Esophagus squamous epithelium (tissue), 5 donors: ENCODE measurements at places on chromosomes 5 and 9.

DNA sequence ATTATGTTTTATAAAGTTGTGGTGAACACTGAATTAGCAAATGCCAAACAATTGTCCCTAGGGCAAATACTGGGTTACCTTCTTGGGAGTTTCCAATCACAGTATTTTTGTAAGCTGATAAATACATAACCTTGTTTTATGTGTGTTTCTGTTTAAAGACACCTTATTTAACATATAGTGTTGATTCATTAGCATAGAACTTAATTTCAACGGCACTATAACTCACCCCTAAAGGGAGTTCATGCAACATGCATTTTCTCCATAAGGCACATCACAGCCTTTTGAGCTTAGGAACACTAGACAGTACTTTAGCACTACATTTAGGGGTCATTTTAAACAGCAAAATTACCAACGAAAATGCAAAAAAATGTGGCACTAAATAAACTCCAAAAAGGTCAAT is 74.2 kb upstream of the TYRP1 start:
- no peak for DNase-seq

DNA sequence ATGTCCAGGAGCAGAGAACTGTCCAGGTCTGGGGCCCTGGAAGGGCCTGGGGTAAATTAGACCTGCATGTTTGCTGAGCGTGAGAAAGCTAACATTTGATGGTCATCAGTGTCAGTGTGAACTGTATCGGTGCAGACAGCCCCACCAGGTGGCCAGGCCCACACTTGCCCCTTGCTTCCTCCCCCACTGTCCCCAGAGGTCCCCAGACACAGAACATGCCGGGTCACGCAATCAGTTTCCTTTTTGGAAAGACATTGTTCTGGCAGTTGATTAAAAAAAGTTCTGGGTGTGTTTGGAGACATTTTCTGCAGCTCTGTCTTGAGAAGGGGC is 1.5 kb downstream of the NKD2 start:
- no peak for DNase-seq

DNA sequence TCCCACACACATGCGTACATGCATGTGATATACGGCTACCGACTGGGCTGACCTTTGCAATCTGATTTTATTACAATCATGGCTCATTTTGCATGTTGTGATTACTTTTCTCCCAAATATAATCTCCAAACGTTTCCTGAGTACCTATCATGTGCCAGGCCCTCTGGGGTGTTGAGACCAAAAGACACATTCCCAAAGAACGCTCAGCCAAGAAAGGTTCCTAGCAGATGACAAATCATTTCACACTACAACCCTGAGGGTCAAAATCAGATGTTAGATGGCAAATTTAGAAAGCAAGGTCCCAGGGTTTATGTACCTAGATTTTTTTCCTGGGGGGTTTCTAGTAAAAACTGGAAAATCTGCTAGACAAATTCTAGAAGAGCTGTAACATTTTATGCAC is 32.4 kb upstream of the SLC25A51 start:
- no peak for DNase-seq

GRCh38 chr9:89109666-89110065 is 69.0 kb downstream of the SHC3 start:
- no peak for DNase-seq

- no peak for DNase-seq
These were observed 85.7 kb downstream of the LMX1B start for GRCh38 chr9:126699401-126699881.

DNA sequence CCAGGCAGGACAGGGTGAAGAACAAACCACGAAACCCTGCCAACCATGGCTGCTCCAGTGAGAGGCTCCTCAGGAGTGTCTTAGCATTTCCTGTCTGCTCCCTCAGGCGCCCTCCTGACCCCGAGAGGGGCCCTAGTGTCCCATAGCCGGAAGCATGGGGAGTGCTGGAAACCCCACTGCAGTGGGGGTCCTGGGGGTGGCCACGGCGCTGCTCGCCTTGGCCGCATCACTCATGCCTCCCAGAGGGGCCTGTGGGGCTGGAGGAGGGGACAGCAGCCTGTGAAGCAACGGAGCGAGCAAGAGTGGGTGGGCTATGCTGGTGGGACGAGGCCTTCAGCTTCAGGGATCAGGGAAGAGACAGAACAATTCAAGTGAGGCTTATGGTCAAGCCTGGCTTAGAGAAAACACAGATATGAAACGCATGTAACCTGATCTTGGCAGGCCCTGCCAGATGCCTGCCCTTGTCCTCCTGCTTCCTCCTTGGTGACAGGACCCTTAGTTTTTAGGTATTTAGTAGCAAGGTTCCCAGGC is 219.1 kb downstream of the FANCC start:
- DNase-seq, result no peak

DNA sequence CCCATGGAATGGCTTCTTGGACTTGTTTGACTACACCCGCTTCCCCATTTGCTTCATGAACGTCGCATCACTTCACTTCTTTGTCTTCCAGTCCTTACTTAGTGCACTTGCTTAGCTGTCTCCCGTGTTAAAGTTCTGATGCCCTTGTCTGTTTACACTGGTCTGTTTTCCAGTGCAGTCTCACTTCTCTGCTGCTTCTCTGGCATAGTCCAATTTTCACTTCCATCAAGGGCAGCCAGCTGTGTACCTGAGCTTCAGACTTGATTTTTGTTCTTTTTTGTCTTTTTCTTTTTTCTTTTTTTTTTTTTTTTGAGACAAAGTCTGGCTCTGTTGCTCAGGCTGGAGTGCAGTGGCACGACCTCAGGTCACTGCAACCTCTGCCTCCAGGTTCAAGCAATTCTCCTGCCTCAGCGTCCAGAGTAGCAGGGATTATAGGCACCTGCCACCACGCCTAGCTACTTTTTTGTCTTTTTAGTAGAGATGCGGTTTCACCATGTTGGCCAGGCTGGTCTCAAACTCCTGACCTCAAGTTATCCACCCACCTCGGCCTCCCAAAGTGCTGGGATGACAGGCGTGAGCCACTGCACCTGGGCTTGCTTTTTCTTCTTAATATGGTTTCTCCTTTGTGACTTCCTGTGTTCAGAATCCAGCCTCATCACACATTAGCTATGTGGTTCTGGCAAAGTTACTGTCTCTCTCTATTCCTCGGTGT is 75.4 kb downstream of the LRRC70 start:
- DNase-seq, result no peak

DNA sequence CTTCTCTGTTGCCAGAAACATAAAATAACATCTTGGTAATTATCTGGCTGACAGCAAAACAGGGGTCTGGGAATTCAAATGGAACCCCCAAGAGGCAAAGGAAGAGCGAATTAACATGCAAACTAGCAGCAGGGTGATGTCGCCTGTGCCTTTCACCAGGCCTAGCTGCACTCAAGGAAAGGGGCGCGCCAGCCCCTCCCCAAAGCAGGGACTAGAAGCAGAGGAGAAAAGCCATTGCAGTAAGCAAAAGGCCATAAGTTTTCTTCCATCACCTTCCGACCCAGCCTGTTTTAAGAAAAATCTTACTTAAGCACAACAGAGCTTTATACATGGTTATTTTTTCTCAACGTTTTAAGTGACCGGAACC is 539 bp downstream of the POC5 start:
- DNase-seq, result no peak

- no peak for DNase-seq
These were observed 20.4 kb upstream of the ZNF354B start for GRCh38 chr5:178839319-178839704.

DNA sequence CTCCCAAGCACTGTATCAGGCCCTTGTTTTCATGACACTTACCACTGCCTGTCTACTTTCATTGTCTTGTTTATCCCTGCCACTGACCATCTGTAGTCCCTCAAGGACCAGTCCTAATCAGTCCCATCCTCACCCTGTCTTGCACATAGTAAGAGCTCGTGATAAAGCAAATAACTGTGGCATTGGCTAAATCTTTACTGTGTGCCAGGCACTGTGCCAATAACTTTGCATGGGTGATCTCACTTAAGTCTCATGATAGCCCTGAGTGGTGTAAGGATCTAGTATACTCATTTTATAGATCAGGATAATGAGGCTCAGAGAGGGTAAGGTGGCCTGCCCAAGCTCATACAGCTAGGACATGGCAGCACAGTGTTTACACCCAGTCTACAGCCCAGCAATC is 5.6 kb downstream of the CDX1 start:
- DNase-seq, result no peak

DNA sequence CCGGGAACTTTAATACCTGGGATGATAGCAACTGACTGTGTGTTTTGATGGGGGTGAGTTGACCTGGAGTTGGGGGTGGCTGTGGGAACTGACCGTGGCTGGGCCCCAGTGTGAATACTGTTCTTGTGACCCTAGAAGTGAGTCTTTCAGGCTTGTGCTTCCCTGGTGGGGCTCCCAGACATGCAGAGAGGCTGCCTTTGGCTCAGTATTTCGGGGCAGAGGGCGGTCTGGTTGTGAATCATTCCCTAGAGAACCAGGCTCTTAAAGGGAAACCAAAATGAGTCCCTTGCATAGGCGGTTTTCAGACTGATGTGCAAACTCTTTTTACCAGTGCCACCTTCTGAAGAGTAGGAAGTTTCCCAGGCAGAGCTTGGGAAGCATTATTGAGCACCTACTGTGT is 132.1 kb downstream of the MACROH2A1 start:
- no peak for DNase-seq

- no peak for DNase-seq
These were observed 82.8 kb downstream of the GTF3C4 start for GRCh38 chr9:132752877-132753592.

DNA sequence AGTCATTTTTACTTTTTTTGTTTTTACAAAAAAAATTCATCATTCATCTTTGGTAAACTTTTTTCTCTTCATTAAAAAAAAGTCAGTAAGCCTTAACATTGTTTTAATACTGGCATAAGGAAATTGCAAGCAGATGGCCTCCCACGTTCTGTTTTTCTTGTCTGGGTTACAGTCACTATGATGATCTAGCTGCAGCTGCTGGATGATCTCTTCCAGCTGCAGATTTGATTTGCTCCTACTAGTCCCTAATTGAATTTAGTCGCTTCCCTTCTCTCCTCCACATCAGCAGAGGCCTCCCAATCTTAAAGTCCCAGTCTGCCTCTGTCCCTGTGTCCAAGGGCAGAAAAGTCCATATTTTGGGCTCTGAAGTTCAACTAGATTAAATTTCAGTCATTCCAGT is 106.8 kb upstream of the PTGER4 start:
- no peak for DNase-seq

DNA sequence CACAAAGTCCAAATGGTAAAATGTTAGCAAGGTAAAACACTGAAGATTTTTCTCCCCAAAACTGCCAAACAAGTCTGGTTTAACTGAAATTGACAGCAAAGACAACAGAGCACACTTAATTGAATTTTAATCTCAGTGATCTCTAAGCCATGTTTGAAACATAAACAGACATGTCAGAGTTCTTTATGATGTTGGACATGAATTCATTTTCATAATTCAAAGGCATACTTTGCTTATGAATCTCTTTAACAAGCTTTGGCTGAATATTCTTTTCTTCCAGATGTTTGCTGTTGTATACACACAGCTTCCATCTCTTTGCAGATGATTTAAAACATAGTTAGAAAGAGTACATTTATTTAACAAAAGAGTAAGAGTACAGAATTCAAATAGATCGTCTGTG is 509.1 kb downstream of the RAB3C start:
- no peak for DNase-seq

DNA sequence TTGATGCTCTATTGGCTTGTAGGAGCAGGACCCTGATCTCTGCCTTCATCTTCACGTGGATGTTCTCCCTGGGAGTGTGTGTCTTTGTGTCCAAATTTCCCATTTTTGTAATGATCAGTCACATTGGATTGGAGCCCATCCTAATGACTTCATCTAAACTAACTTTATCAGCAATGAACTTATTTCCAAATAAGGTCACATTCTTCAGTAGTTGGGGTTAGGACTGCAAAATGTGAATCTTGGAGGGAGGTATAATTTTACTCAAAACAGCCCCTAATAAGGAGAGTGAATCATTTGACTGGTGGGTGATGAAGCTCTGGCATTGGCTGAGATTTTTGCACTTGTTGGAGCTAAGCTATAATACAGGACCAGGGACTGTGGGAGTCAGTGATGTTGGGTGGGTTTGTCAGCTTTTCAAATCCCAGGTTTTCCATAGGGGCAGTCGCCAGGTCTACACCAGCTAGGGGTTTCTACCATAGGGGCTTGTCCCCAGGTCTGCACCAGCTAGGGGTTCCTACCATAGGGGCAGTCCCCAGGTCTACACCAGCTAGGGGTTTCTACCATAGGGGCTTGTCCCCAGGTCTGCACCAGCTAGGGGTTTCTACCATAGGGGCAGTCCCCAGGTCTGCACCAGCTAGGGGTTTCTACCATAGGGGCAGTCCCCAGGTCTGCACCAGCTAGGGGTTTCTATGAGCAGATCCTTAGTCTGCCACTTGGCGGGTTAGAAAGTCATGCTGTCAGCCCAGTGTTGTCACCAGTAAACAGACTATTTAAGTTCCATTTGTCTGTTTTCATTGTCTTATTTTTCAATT is 382.6 kb upstream of the DAP start:
- no peak for DNase-seq

DNA sequence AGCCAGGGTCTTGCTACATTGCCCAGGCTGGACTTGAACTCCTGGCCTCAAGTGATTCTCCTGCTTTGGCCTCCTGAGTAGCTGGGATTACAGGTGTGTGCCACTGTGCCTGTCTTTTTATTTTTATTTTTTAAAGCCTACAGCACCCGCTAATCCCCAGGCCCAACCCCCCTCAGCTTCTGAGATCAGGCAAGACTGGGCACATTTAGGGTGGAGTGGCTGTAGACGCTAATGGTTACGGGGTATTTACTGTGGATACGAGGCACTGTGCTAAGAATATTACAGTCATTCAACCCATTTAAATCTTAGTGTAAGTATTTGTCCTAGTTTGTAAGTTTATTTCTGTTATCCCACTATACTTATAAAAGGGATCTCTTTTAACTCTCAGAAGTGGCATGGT is 175.2 kb downstream of the FANCC start:
- DNase-seq, result no peak

- DNase-seq, result peak; percentile 33
These were observed at the start of gene STING1 for GRCh38 chr5:139482050-139482889. Gene STING1, minus strand, starts transcription at chr5:139482758. Its CDS starts 1,054 bp downstream, at chr5:139481704.

DNA sequence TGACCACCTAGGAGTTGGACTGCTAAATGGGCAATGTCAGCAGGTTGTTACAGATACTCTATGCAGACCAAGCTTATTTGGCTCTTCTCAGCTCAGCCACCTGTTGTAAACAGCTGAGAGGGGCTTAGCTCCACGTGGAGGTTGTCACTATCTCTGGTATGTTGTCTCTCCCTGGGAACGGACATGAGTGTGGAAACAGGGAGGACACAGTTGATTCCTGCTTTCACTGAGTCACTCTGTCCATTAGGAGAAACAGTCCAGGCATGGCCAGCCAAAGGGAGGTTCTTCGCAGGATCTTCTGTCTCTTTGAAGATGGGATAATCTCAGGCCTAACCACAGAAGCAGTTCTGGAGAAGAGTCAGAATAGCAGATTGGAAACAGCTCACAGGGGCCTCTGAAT is 121.2 kb downstream of the PALM2AKAP2 start:
- DNase-seq, result no peak

GRCh38 chr5:172064358-172064757 is 57.9 kb upstream of the FBXW11 start:
- DNase-seq, result no peak
